Stimulated activated CD4-positive, alpha-beta T cell treated with anti-CD3 and anti-CD28 coated beads, TNF-alpha, amount 100 ng/mL, for 24 hours (primary cell): ENCODE measurements at places on chromosomes 13 and 19.

DNA sequence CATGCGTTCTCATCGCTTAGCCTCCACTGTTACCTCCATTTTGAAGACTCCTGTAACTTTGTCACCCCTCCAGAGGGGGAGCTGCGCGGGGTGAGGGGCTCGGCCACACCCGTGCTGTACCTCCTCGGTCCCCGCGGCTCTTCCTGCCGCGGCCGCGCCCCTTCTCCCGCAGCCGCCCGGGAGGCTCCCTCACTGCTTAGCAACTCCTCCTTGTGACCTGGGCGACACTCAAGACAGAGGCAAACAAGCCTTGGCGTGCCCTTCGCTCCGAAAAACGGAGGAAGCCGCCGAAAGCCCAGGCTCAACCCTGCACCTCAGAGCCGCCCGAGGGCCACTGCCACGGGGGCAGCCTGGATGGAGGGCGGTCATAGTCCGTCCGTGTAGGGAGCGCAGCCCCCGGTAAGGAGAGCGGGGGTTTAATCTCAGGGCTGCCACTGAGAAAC, 494.3 kb downstream of the FOXO1 start:
- no peak for DNase-seq

- peak; percentile 43 for DNase-seq
These were observed at the start of gene ABCC4 for GRCh38 chr13:95301183-95301967. Gene ABCC4 (minus strand): TSS chr13:95301451. CDS start chr13:95301314, 137 bp downstream.

DNA sequence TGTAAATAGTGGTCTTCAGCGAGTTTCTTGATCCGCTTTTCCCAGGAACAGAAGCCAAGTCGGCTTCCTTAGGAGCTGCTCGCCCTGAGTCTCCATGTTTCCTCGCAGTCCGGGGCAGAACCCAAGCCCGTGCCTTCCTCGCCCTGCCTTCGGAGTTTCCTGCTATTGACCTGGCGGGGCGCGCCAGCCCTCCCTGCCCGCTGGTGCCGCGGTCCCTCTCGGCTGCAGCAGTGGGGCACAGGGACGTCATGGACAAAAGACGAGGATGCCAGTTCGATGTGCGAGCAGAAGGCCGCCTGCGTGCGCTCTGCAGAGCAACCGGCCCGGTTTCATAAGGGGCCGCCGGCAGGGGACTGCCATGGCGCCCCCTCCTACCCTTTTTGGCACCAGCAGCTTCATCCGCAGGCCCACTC, 156.6 kb downstream of the TM9SF2 start:
- peak; percentile 9 for DNase-seq

DNA sequence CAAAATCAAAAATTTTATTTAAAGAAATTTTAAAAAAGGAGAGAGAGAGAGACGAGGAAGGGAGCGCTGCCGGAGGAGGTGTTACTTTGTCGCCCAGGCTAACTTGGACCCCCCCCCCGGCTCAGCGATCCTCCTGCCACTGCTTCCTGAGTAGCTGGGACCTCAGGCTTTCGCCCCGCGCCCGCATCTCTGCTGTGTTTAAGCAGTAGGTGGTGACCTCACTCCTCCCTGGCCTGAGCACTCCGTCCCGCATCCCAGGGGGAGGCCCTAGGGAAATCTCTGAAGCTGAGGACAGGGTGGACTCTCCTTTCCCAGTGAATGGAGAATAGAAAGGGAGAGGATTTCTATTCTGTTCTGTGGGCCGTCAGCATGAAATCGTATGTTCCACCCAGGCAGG, 485 bp upstream of the ZNF845 start:
- DNase-seq: no peak

DNA sequence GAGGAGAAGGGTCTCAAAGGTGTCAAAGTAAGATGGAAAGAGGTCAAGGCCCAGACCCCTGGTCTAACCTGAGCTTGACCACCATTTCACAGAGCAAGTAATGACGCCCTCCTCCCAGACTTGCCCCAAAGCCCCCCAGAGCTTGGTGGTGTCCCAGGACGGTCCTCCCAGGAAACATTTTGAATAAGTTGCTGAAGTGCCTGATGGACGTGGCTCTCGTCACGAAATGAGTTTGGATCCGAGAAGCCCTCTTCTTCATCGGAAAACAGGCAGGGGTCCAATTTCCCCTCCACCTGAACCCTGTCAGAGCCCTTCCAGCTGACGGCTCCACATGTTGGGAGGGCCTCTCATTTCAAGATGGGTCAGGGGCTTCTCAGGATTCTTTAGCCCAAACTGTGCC, 54.5 kb upstream of the TPM4 start:
- no peak for DNase-seq

DNA sequence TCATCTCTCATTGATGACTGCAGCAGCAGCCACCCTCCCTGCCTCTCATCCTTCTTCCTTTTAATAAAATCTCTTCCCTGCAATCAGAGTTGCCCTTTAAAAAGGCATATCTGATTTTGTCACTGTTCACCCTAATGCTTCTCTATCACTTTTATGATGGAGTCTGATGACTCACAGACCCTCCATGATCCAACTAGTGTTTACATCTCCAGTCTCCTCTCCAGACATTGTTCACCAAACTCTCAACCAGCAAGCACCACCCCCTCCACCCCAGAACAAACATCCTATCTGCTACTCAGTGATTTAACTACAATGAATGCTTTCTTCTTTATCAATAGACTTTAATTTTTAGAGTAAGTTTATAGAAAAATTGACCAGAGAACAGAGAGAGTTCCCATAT, 59.5 kb downstream of the TNFSF11 start:
- DNase-seq: no peak

DNA sequence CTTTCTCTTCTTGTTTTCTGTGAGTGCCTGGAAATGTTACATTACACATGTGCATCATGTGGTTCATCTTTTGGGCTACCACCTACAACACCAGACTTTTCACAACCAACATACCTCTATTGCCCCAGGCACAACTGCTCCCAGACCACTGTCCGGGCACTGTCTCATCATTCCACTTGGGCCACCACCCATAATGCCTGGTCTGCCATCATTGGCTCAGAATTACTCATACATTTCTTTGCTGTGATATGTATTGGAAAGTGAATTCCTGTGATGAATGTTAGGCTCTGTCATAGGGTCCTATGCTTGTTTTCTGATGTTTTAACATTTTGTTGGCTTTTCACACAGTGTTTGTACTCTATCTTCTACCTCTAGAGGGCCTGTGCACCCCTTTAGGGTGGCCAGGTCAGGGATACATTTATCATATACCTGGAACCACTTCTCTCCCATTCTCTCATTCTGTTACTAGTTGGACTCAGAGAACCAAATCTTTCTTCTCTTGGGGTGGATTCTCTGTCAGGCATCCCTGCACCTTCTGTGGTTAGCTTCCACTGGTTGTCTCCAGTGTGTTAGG, 172.8 kb downstream of the NHLRC3 start:
- no peak for DNase-seq

GRCh38 chr19:48530066-48530720, 18.6 kb upstream of the LMTK3 start:
- DNase-seq: no peak
